ENCODE measurements at places on chromosomes 2 and 18.

GRCh38 chr2:205930209-205930608, 155.8 kb downstream of the INO80D start:
- no peak for DNase-seq

GRCh38 chr2:144675731-144676130, 155.8 kb upstream of the ZEB2 start:
- no peak for DNase-seq

- no peak for DNase-seq
Measured at GRCh38 chr2:172964511-172965139, 111.0 kb upstream of the MAP3K20 start.

- DNase-seq, result no peak
Measured at GRCh38 chr2:216584112-216584511, 49.1 kb upstream of the IGFBP2 start.

- DNase-seq, result no peak
Measured at GRCh38 chr18:7141287-7141686, 23.7 kb upstream of the LAMA1 start.

- no peak for DNase-seq
Measured at GRCh38 chr2:152175012-152175367, 573 bp downstream of the STAM2 start.

DNA sequence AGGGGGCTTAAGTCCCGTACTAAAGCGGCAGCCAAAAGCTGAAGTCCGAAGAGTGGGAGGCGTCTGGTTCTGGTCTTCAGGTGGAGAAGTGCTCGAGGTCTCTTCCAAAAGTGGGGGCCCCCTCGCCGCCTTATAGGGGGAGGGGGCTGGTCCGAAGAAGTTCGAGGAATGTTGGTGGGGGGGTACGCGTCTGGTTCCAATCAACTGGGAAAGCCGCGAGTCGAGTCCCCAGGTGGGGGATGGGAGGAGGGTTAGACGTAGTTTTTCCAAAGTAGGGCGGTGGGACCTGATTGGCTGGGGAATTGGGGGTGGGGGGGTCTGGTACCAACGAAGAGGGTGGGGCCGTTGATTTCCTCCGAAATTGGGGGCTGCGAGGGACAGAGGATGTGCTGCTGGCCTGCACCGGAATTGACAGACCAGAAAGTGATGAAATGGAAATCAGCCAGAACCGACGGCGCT, 594 bp downstream of the ITM2C start:
- DNase-seq, result no peak

DNA sequence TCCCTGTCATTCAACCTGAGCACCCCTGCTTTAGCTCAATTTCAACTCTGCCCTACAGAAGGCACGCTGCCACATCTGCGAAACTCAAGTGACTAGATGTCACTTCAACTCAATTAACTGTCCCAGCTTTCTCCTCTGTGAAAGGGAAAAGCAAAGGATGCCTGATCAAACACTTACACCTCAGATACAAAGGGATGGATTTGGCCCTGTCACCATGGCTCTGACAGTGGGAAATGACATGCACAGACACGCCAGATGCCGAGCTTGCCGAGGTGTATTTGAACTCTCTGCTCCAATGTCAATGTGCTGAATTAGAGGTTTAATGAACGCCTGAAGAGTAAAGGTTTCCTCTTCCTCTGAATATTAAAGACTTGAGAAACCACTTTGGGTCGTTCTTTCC, 481.1 kb downstream of the CBLN2 start:
- DNase-seq, result no peak

GRCh38 chr2:24262421-24262970, 87.6 kb downstream of the FAM228A start:
- DNase-seq, result no peak

- DNase-seq, result no peak
Measured at GRCh38 chr2:206713746-206714145, 4.5 kb downstream of the DYTN start.
